ENCODE measurements at places on chromosomes 7 and 10. TPM values are rescaled to one million over a fixed set of nuclear protein-coding genes. Genes with fewer than 3 reads are reported as not detected.

DNA sequence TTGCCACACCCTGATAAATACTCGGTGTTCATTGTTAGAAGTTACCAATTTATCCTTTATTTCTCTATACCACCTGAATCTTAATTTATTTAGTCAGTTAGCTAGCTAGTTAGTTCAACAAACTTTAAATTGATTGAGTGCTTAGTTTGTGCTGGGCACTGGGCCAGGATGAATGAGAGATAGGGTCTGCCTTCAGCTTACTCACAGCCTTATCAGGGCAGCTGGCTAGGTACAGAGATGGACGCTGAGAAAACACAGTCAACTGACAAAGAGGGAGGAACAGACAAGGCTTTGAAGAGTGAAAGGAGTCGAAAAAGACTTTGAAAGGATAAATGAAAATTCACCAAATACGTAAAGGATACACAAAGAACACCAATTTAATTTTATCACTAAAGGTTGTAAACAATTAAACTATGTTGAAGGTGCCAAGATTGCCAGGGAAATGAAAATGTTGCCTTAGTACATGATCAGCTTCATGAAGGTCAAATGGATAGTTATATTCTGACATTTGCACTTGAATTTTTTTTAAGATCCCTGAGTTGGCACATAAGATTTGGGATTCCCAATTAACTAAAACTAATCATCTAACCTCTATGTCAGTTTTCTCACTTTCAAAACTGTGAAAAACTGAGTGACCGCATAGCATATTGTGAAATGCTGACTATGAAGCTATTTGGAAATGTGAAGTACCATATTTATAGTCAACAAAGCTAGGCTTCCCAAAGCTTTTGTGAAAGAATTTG lies 2.1 kb downstream of the CAV2 start:
- DNase-seq: no peak

DNA sequence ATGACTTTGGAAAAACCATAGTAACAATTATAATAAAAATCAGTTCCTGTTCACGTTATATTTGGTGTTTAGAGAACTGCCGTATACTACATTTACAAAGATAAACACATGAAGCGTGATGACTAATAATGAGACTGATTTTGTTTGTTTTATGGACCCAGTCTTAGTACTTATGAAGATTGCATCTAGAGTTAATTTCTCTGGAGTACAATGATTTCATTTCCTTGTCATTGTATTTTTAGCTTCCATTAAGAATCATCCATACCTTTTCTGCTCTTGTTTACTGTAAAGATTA lies 2.9 kb downstream of the RBM20 start:
- no peak for DNase-seq

DNA sequence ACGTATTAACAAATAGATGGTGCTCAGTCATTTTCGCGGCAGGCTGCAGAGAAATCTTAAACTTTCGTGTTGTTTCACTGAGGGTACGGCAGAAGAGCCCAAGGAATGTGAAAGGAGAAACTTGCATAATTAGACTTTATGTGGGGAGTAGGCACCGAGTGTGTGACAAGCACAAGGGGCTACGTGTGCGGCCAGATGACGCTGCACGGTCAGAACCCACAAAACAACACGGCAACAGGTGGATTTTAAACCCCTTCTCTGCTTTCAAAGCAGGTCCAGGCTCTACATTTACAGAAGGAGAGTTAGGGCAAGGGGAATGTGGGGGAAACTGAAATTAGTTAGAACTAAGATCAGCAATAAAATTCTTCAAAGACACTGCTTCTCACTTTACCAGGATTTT lies 392 bp upstream of the UCN3 start:
- no peak for DNase-seq

DNA sequence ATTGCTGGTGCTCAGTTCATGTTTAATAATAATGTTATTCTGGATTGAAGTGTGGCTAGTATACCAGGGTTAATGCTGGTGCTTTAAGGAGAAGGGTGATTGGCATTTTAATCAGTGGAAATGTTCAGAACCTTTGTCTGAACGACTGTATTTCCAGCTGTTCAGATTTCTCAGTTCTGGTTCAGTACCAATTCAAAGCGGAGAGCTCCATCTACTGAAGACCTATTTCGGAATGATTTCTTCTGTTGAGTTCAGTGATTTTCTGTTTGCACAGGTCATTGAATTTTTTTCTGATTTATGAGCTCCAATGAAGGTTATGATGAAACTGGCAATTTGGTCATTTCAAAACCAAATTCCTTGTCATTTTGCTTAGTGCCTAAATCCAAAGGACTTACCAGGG lies 160.1 kb downstream of the EXOC4 start:
- no peak for DNase-seq

DNA sequence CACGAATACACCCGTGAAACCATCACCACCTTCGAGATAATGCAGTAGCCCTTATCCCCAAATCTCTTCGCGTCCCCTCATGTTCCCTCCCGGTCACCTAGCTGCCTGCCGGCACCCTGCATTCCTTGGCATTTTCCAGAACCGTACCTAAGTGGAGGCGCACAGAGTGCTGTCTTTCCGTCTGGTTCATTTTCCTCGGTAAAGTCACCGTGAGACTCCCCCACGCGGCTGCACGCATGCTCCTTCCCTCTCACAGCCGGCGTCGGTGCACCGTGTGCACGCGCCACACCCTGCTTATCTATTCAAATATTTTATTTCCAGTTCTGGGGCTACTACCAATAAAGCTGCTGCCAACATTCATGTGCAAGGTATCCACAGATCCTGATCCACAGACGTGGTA lies 65.5 kb upstream of the NKX6-2 start:
- peak; percentile 7 for DNase-seq

DNA sequence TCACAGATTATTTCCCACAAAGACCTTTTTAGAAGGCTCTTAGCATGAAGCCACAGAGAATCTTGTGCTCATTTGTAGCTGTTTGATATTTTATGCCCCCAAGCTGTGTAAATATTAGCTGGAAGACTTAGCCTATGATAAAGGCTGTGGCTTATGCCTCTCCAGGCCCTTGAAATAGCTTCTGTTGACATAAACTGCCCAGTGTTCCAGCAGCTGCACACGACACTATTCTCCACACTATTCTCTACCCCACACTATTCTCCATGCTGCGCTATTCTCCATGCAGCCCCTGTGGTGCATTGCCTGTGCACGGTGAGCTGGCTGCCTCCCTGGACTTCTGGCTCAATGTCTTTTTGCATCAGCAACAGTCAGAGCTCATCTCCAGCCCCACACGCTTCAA lies 13.1 kb downstream of the DDC start:
- DNase-seq: no peak

GRCh38 chr7:9307131-9307530 lies 873.7 kb downstream of the NXPH1 start:
- no peak for DNase-seq

- DNase-seq: no peak
Measured at GRCh38 chr10:72334196-72334824, 20.4 kb downstream of the DNAJB12 start.

GRCh38 chr10:127118034-127118433 lies 78.4 kb downstream of the INSYN2A start:
- no peak for DNase-seq

DNA sequence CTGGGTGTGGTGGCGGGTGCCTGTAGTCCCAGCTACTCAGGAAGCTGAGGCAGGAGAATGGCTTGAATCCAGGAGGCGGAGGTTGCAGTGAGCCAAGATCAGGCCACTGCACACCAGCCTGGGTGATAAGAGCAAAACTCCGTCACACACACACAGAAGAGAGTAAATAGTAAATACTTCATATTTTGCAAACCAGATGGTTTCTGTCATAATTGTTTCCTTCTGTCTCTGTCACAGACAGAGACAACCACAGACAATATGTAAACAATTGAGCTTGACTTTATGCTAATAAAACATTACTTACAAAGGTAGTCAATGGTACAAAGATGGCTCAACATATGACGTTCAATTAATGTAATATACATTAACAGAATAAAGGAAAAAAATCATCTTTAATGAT lies 83.7 kb downstream of the JMJD1C start:
- DNase-seq: no peak

GRCh38 chr10:114305521-114305925 lies 66.5 kb downstream of the VWA2 start:
- DNase-seq: no peak

The SPDYE2B gene
- total RNA-seq: not detected

The WIPF3 gene
- 5.3 TPM for total RNA-seq

The MYOZ1 gene
- total RNA-seq: 1.1 TPM

The PSMG3 gene
- 17.5 TPM for total RNA-seq

The ABCB1 gene
- 21.0 TPM for total RNA-seq

The ASL gene
- total RNA-seq: 25.7 TPM

Measured in sciatic nerve (tissue), 2 donors.